Activated gamma-delta T cell (primary cell): ENCODE measurements at places on chromosomes 6 and 20.

GRCh38 chr6:148591656-148592055, 155.2 kb upstream of the UST start:
- no peak for DNase-seq

DNA sequence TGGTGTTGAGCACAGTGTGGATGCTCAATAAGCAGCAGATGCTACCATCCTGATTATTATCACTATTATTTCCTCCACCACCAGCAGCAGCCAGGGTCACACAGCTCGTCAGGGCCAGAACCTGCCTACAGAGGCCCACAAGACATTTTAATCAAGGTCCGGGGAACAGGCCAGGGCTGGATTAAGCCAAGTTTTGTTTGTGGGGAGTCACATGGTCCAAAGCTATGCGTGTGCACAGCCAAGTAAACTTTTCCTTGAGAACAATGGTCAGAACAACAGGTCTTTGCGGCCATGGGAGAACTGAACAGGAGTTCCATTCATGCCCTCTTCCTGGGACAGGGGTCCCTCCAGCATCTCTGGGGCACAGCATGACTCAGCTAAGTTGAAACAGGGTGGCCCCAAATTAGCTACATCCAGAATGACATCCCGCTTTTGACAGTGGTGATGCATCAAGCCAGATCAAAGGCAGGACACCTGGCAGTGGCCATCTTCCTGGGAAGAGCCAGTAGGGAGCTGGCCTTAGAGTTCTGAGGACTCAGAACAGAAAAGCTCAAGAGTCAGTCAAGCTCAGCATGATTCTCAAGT, 11.7 kb downstream of the SNTA1 start:
- DNase-seq: no peak

- DNase-seq: no peak
Measured at GRCh38 chr20:38790200-38791053, 15.1 kb upstream of the PPP1R16B start.

GRCh38 chr6:43900916-43901732, 131.1 kb downstream of the VEGFA start:
- no peak for DNase-seq

DNA sequence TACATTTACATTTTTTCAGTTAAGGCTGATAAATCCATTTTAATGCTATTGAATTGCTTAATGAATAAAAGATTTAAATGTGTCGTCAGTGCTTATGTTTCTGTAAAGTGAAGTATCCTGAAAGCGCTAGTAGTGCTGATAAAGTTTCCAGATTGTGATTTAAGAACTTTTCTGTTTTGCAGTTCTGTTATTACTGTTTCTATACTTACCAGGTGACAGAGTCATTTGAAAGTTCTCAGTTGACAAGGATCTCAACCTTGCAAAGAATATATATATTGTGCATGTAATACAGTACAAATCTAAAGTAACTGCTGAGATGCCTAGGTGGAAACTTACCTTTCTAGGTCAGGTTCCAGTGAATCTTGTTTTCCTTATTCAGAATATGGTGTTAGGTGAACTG, 201.8 kb downstream of the ARID1B start:
- DNase-seq: no peak
